ENCODE measurements at places on chromosomes 11 and 22.

- DNase-seq: no peak
These were observed 17.5 kb downstream of the ADM start for GRCh38 chr11:10322401-10322800.

DNA sequence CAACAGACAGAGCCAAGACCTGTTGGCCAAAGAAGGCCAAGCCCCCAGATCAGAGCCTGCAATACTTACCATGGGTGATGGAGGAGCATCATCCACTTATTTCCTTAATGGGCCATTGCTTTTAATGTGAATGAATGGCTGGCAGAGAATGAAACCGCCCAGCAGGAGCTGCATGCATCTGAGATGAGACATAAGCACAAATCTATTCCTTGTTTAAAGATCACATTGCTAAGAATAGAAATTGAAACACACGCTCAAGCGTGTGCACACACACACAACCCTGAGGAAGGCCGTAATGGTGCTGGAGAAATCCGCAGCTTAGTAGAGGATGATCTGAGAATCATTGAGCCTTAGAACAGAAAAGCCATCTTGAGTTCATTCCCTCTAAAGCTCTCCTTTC lies 5.3 kb upstream of the RRAS2 start:
- no peak for DNase-seq

- DNase-seq: peak; percentile 65
These were observed 10.4 kb upstream of the CDC42BPG start for GRCh38 chr11:64854534-64855502.

DNA sequence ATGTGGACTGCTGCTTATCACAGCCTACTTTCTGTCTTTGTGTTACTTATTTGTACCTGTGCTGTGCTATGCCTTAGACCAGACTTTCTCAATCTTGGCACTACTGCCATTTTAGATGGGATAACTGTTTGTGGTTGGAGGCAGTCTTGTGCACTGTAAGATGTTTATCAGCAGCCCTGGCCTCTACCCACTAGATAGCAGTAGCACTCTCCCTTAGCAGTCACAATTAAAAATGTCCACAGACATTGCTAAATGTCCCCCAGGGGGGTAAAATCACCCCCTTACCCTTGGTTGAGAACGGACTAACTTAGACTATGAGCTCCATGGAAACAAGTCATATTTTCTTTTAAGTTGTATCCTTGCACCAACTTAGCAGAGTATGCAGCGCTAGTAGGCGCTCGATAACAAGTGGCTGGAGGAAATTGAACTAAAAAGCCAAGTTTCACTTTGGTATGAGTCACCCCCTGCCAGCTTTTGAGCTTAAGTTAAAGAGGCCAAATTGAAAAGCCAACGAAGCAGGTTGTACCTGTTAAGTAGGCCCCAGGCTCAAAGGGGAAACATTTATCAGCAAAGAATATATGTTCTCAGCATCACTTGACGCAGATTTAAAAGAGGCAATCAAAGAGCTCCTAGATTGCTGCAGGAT lies 304.8 kb upstream of the SORL1-AS1 start:
- no peak for DNase-seq
